Omental fat pad (tissue), 4 donors: ENCODE measurements at places on chromosomes 7 and 10.

DNA sequence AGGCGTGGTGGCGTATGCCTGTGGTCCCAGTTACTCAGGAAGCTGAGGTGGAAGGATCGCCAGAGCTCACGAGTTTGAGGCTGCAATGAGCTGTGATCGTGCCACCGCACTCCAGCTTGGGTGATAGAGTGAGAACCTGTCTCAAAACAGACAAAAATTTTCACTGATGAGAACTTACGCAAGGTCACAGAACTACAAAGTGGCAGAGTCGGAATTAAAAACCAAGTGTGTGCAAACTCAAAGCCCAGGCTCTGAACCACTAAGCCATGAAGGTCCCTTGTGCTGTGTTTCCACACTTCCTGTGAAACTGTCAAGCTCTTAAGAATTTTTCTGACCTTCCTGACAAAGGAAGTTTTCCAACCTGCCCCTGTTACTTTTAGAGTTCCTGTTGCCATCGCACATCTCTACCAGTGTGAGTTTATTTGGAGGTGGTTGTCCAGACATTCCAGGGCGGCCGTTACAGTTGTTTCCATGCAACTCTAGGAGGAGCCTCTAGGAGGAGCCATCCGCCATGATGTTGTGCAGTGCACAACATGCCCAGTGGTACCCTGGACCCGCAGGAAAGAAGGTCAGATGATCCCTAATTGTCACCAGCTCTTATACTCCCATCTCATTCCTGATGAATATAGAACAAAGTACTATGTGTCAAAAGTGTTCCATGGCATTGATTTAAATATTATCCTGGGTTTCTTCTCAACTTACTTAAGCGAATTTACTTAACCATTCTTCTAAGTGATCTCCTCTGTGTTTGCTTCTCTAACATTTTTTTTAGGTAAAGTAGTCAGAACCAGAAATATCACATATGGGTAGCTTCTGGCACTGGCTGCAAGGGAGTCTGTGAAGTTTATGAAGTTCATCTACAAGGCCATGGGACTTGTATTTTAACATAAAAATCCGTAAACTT, 49.0 kb upstream of the LYZL1 start:
- DNase-seq = no peak

- no peak for DNase-seq
Measured at GRCh38 chr7:105673367-105674084, 92.2 kb upstream of the EFCAB10 start.

DNA sequence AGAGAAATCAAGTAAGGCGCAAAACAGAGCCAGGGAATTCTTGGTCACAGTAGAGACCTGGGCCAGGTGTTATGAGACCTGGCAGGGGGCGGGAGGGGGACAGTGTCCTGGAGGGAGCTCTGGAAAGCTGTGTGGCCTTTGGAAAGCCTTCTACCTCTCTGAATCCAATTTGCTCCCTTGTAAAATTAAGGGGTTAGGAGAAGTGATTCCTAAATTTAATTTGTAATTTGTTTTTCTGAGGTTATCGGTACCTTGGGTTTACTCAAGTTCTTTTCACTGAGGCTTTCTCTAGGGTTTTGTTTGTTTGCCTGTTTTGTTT, 920.8 kb downstream of the TYW1 start:
- no peak for DNase-seq

DNA sequence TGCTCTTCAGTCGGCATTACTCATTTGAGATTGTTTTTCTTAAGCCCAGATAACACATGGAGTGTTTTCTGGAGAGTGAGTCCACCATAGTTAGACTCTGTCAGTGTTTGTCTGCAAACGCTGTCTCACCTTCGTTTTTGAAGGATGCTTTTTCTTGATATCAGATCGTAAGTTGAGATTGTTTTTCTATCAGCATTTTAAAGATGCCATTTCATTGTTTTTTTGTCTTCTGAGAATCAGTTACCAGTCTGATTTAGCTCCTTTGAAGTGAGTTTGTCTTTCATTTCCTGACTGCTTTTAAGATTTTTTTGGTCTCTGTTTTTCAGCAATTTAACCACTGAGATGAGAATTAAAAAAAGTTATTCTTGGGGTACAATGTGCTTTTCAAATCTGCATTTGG, 137.4 kb downstream of the WDR37 start:
- no peak for DNase-seq

DNA sequence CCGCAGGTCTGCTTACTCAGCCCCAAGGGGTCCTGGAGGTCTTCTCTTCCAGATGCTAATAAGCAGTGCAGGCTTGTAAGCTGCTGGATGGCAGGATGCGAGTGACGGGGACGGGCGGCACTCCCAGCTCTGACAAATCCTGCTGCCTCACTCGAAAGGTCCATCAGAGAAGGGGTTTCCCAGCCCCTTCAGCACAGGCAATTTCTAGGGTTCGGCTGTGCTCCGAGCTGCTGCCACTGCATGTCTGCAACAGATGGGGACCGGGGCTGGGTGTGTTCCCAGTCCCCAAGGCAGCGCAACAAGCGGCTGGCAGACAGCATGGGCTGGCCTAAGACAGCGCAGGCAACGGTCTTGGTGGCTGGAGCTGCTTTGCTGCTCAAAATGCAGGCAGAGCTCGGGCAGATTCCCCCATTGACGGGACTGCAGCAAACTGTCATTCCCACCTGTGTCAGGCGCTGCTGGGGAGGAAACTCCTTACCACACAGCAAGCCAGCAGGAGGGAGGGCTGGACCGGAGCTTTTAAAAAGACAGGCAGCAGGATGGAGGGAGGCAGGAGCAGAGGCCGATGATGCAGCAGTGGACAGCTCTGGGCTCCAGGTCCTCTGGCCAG, 62.4 kb downstream of the PRKAG2 start:
- DNase-seq = no peak

- no peak for DNase-seq
Measured at GRCh38 chr7:44461387-44461786, 29.1 kb downstream of the NUDCD3 start.
